Gastrocnemius medialis (tissue), 4 donors: ENCODE measurements at places on chromosomes 1 and 21.

DNA sequence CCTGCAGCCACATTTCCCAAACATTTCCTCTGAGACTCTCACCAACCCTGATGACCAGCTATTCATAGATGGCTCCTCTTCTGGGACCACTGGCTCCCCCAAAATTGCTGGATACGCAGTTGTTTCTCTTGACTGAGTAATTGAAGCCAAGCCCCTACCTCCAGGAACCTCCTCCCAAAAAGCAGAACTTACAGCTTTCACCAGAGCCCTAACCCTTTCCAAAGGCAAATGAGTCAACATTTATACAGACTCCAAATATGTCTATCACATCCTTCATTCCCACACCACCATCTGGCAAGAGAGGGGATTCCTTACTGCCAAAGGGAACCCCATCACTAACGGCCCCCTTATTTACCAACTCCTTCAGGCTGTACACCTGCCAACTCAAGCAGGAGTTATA is 20.3 kb upstream of the CA6 start:
- H3K4me1 ChIP-seq = no peaks in the 10 kb centered on the region
- no peak overlapping the region for H3K4me3 ChIP-seq
- H3K36me3 ChIP-seq = no peaks in the 10 kb centered on the region
- H3K27ac ChIP-seq = no peak overlapping the region
- no peaks in the 10 kb centered on the region for H3K27me3 ChIP-seq
- DNase-seq = no peak

DNA sequence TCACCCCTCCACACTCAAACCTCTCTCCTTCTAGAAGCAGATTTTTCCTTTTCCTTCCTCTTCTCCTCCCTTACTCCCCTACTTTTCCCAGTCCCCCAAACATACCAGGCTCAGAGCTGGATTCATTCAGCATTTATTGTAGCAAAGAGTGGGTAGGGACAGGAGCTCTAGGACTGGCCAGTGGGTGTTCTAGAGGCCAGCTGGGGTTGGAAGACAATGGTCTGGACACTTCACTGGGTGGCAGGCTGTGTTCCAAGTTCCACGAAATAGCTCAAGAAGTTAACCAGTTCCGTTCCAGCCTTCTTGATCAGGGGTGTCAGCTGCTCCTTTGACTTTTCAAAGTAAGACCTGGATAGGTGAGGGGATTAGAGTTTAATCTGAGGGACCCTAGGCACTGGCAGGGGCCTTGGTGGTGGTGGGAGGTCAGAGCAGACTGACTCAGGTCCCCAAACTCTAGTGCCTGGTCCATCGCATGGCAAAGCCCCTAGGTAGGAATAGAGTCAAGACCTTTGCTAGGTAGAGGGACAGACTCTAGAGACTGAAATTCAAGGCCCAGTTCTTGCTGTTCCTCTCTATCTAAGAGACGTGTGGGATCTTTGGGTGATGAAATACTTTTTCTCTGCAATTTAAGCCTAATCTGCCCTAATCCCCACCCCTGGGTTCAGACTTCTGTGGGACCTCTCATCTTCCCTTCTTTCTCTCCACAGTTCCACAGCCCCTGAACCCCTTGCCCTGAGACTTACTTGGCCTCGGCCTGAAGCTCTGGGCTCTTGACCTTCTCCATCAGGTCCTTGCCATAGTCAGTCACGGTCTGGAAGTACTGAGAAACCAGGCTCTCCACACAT is 1.0 kb downstream of the APOA2 start:
- H3K4me3 ChIP-seq = no peak overlapping the region
- no peaks in the 10 kb centered on the region for H3K36me3 ChIP-seq
- DNase-seq = no peak

GRCh38 chr1:87268111-87268510 is 60.6 kb upstream of the LMO4 start:
- no peaks in the 10 kb centered on the region for H3K36me3 ChIP-seq
- no peaks in the 10 kb centered on the region for H3K4me1 ChIP-seq
- no peak for DNase-seq
- H3K27me3 ChIP-seq = no peaks in the 10 kb centered on the region
- no peak overlapping the region for H3K4me3 ChIP-seq

DNA sequence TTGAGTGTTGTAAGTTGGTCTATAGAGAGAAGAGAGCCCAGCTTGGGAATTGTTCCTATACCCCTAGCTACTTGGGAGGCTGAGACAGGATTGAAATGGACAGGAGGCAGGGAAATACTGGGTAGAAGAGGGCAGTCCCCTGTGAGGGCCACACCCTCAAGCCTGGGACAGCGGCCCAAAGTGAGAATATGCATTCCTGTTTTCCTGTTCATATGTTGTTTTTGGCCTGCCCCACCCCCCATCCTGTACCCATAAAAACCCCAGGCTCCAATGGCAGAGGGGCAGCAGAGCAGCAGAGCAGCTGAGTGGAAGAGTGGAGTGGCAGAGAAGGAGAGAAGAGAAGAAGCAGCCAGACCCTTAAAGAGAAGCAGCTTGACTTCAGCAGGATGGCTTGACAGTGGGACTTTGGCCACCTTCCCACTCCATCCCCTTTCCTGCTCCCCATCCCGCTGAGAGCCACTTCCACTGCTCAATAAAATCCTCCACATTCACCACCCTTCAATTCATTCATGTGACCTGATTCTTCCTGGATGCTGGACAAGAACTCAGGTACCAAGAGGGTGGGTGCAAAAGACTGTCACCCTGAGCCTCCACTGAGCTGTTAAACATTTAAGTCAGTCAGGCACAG is 70.6 kb upstream of the PUM1 start:
- no peaks in the 10 kb centered on the region for H3K27me3 ChIP-seq
- no peak for DNase-seq
- no peaks in the 10 kb centered on the region for H3K4me1 ChIP-seq
- H3K27ac ChIP-seq = no peak overlapping the region

DNA sequence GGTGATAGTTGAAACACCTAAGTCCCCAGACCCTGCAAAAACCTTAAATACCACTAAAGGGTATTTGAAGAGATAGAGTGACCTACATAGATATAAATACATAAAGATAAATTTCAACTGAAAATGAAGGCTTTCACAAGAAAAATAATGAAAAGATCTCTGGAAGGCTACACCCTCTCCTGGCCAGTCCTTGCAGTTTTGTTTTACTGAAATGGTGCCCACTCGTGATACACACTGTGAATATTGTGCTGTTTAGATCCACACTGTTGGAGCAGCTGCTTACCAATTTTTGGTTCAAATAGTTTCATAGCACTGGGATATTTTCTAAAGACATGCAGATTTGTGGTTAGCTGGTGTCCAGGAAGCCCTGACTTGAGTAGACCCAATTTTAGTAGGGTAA is 31.5 kb upstream of the RNF187 start:
- no peaks in the 10 kb centered on the region for H3K36me3 ChIP-seq
- no peak overlapping the region for H3K4me3 ChIP-seq
- peaks cover 57% of the 10 kb centered on the region for H3K27me3 ChIP-seq
- no peak overlapping the region for H3K27ac ChIP-seq

GRCh38 chr1:95086949-95087533 is 14.3 kb upstream of the ALG14 start:
- H3K27me3 ChIP-seq = no peaks in the 10 kb centered on the region
- H3K4me3 ChIP-seq = no peak overlapping the region
- DNase-seq = peak; percentile 27
- H3K27ac ChIP-seq = peak overlapping the region; percentile 61
